ENCODE measurements at places on chromosomes 7 and 10.
A peak's percentile ranks its signal among the peaks of the same experiment; 100 is the strongest.

DNA sequence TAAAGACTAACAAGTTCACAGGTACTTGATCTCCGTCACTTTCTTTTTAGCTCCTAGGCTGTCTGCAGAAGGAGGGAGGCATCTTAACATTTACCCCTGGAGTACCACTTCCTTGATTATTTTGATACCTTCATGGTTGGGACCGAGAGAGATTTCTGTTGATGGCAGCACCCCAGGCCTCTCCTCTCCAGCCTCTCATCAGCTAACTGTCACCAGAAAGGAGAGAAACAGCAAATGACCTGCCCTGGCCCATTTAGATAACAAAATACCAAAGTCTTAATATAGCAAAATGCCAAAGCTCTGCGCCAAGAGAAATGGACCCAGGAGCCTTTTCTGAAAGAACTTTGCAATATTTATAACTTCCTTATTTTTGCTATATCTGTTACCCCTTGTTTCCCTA, 30.0 kb upstream of the KLHL7 start:
- DNase-seq: no peak

- DNase-seq: no peak
These were observed 519.1 kb downstream of the INHBA start for GRCh38 chr7:41183741-41184140.

GRCh38 chr10:69043931-69044531, 43.9 kb upstream of the SRGN start:
- no peak for DNase-seq

GRCh38 chr7:29369909-29370488, 175.4 kb downstream of the CHN2 start:
- DNase-seq: no peak

DNA sequence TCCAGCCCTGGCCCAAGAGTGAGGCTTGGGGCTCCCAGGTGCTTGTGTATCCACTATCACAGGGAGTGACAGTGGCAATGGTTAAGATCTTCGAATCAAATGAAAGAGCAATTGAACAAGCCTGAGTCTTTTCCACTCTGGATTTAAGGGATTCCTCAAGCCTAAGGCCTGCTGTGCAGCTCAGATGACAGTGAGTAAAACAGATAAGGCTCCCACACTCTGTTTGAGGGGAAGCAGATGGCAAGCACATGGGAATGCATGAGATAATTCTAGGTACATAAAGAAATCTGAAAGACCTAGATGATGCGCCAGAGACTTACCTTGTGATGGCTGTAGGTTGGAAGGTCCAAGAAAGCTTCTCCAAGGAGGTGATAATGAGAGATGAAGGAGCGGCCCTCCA, 95.0 kb downstream of the LRRC18 start:
- no peak for DNase-seq

GRCh38 chr7:50069613-50070012, 23.4 kb downstream of the ZPBP start:
- no peak for DNase-seq

DNA sequence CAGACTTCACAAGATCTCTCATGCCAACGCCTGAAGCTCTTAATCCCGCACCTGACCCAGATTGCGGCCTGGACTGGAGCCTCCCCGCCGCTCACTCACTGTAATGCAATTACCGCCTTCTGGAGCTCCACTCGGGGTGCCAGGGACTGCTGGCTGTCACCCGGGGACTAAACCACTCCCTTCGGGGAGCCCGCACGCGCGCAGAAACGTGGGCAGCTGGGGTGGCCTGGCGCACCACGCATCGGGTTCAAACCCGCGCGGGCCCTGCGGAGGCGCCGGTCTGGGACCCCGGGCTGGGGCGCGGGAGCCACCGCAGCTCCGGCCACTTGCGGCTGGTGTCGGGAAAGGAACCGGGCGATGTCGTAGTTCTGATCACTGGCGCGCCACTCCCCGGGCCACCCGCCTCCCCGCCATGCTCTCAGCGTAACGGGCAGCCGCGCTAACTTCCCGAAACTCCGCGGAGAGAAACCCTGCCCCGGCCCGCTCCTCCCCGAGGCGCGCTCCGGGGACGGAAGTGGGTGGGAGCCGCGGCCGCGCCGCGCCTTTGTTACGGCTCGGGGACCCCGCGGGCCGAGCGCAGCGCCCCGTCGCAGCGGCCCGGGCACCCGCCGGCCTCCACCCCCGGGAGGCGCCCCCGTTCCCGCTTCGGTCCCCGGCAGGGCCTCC, 100.3 kb upstream of the SVIL start:
- DNase-seq: no peak

GRCh38 chr7:74483402-74484336, 30.0 kb downstream of the GTF2IRD1 start:
- DNase-seq: peak; percentile 75

DNA sequence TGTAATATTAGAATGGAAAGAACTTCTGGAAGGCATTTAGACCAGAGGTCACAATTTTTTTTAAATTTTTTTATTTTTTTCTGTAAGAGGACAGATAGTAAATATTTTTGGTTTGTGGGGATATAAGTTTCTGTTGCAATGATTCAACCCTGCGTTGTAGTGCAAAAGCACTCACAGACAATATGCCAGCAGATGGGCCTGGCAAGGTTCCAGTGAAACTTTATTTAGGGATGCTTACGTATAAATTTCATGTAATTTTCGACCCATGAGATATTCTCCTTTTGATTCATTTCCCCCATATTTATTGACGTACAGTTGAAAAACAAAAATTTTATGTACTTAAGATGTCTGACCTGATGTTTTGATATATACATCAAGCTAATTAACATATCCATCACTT, 72.8 kb upstream of the NMT2 start:
- DNase-seq: no peak

DNA sequence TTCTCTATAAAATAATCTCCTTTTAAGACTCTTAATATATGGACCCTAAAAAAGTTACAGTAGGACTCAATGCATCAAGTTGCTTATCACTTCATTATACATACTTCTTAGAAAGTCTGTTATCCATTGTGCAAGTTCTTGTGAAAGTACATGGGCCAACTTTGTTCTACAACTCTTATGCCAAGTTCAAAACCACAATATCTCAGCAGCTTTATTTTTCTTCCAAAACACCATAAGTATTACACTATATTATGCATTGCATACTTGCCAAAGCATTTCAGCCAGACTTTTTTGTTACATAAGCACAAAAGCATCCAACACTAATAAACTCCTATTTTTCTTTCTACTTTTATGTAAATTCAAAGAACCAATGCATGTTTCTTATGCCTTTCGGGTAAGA, 94.4 kb downstream of the AHR start:
- DNase-seq: no peak

- DNase-seq: no peak
These were observed 20.4 kb downstream of the CCDC71L start for GRCh38 chr7:106640368-106641141.

DNA sequence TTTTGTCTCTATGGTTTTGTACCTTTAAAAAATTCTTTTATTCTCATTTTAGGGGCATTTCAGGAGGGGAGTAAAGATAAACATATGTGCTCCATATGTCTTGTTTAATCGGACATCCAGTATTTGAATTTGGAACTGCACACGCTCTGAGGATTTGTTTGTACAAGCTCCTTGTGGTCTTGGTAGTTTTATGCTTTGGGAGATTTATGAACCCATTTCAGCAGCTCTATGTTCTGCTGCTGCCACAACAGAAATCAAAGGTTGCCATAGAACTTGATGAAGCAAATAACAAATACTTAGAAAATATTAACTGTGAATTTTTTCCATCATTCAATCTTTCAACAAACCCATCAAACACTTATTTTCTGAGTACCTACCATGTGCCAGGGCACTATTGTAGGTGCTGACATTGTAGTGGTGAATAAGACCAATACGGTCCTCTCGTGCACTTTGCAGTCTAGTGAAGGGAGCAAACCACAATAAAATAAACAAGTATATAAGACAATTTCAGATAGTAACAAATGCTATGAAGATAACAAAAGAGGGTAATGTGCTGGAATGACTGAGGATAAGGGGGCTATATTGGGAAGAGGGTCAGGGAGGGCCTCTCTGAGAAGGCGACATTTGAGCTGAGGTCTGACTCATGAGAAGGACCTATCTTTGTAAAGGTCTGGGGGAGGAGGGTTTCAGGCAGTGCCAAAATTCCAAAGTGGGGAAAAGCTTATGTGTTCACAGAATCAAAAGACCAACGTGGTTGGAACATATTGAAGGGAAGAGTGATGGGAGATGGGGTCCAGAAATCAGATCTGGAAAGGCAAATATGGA, 30.4 kb downstream of the MYPN start:
- DNase-seq: no peak

DNA sequence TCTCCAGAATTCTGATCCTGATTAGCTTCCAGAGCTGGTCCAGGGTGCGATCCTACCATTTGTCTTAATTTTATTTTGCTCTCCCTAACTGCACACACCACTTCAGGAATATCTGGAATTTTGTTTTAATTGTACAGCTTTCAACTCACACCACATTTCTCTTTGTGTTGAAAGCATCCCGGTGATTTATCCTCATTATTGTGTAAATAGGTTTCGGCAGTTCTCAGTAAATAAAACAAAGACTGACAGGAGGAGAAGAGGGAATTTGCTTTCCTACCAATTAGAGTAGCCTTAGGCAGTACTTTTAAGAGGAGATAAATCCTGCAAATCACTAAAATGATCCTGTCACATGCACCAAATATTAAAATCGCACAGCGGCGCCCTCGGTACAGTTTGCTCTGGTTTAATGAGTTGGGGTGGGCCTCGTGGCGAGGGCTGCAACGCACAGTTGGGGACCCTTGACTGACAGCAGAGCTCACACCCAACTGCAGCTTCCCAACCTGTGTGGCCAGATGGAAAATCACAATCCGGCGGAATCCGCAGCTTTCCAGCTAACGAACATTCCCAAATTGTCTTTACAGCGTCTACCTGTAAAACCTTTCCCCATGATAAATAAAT, 62.6 kb downstream of the EBF3 start:
- DNase-seq: no peak

DNA sequence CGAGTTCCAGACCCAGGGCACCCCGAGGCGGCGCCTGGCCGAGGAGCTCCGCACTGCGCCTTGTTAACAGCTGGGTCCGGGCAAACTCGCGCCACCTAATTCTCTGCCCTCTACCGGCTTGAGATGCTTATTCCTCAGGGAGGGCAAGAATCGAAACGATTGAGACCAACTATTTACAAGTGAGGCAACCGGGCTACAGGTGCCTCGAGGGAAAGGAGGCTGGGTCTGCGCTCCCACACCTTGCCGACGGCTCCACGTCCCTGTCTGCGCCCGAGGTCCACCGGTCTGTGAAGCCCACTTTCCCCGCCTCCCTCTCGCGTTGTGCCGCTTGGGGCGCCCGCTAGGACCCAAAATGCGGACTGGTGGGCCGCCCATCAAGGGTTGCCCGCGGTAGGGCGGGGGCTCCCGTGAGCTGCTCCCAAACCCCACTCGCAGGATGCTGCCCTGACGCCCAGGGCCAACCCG, 527 bp downstream of the AKR1B1 start:
- no peak for DNase-seq

DNA sequence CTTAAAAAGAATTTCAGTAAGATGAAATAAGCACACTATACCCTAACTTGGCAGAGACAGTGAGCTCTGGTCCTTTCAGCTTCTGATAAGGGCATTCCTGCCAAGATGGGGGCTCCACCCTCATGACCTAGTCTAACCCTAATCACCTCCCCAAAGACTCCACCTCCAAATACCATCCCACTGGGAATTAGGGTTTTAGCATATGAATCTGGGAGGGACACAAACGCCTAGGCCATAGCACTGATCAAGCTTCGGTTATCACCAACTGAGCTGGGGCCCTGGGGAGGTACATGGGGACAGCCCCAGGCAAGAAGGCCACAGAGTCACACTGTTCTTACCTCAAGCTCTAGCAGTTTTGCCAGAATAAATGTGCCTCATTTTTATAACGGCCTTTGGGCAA, 31.4 kb downstream of the PALS2 start:
- DNase-seq: no peak

- DNase-seq: no peak
These were observed 67.6 kb downstream of the C10orf120 start for GRCh38 chr10:122632031-122632430.

- DNase-seq: no peak
These were observed 249.0 kb downstream of the C7orf25 start for GRCh38 chr7:42662862-42663261.

Measured in HS-27A (cell line).